ENCODE measurements at places on chromosomes 7 and 10.

- no peak for DNase-seq
These were observed 21.8 kb downstream of the MRPS24 start for GRCh38 chr7:43847496-43847895.

DNA sequence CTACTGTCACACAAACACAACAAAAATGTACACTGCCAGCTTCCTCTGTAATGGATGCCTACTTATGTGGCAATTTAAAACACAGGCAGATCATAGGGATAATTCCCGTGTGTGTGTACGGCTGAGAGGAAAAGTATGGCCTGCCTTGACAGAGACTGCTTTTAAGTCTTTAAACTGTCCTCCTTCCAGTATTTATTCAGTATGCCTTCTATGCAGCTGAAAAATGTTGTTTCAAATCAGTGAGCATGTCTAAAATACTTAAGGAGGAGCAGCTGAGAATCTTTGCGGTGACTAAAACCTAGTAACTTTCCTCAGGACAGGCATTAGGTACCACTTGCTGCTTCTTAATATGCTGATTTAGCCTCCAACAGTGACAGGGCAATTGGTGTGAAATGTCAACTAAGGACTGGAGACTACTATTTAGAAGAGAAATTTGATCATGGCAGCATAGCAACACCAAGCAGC is 126.3 kb downstream of the CACNA2D1 start:
- no peak for DNase-seq

- no peak for DNase-seq
These were observed 2.5 kb upstream of the AVPI1 start for GRCh38 chr10:97689559-97690020.

DNA sequence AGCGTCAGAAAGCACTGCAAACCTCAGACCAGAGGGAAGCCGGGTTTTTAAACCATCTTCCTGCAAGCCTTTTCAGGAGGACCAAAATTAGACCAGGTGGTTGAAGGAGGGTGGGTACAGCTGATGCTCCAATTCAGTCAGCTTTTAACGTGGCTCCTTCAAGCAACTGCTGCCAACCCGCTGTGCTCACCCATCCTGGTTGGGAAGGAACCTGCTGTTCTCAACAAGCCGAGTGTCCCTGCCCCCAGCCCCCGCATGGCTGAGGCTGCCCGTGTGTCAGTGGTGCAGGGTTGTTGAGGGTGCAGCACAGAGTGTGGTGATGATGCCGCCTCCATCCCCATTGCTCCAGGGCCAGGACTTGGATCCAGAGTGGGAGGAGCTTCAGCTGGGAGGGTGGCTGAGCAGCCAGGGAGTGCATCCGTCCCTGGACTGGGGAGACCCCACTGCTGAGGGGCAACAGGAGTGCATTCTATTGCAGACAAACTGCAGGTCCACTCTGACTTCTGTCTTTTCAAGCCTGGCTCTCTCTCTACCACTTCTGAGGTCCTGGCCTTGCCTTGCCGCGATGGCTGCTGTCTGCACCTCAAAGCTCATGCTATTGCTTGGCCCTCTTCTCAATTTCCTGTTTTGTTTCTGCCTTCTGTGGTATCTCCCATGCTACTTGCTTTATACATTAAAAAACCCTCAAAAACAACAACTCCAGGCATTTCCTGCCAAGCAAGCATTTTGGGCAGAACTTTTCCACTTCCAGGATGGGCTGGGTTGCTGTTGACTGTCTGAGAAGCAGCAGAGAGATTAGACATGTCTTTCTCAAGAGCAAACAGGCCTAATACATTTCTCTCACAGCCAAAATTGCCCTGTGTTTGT is 134.7 kb downstream of the DNAJB6 start:
- DNase-seq, result no peak

DNA sequence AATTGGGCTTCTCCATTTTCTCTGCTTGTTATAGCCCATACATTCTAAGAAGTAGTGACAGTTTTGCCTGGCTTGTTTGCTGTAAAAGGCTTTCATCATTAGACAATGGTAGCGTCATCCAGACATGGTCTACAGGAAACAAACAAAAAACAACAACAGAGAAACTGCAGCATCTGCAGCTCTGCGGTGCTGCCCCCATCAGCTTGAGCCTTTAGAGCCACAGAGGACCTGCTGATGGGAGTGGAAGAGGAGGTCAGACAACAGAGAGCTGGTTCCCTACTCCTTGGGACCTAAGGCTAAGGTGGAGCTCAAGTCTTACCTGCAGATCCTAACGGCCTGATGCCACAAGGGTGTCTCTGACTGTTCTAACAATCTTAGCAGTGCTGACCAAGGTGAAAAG is 3.1 kb downstream of the INA start:
- no peak for DNase-seq

DNA sequence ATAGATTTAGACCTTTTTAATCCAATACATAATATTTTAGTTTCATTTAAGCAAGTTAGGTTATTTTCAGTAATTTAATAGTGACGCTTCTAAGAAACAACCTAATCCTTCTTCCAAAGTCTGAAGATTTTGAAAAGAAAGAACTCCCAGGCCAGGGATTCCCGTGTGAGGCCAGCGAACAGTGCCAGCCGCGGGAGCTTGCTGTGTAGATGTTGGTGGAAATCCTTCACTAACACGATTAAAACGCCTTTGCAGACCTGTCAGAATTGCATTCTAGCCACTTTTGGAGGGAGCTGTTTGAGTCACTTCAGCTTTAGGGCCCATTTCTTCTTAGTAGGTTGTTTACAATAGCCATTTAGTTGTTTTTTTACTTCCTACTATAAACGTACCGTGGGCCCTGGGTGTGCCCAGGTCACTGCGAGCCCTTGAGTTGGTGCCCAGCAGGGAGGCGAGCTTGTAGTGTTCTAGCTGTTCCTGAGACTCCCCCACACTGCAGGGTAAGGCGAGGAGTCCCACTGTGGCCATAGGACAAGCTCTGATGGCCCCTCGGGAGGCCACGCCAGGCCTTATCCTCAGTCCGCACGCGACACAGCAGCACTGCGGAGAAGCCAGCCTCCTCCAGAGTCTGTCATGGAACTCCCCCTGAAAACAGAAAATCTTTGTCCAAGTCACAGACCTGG is 32.3 kb downstream of the PPP2R2D start:
- DNase-seq, result no peak

- DNase-seq, result no peak
These were observed 93.8 kb downstream of the ADAM12 start for GRCh38 chr10:126294451-126294850.

- DNase-seq, result peak; percentile 75
These were observed 21.7 kb downstream of the AMZ1 start for GRCh38 chr7:2709553-2710285.

DNA sequence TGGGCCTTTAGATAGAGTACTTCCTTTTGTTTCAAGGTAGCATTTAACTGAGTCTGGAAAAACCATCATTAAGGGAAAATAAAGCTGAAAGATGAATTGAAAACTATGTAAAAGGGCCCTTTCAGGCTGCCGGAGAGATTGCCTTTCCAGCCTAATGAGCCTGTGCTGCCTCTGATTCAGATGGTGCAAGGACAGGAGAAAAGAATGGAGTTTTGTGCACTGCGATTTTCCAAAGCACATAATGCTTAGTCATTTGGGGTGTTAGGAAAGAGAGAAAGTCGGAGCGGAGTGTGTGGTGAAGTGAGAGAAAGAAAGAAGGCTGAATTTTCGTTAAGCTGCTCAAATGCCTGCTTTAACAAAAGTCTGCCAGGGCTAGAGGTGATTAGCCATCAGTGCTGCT is 259.7 kb downstream of the PAXIP1 start:
- DNase-seq, result no peak

DNA sequence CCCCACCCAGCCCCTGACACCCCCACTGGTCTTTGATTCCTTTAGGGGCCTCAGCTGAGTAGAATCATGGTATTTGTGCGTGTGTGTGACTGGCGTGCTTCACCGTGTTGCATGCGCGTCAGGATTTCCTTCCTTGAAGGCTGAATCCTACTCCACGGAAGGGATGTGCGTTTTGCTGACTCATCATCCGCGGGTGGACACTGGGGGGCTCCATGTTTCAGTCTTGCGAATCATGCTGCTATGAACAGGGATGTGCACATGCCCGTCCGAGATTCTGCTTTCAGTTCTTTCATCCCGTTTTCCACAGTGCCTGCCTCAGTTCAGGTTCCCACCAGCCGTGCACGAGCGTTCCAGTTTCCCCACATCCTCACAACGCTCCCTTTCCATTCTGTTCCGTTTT is 20.9 kb upstream of the JAKMIP3 start:
- no peak for DNase-seq

- DNase-seq, result no peak
These were observed 316.0 kb downstream of the GFRA1 start for GRCh38 chr10:115957012-115957399.

- DNase-seq, result no peak
These were observed 24.3 kb downstream of the GRID1 start for GRCh38 chr10:86342111-86342863.

DNA sequence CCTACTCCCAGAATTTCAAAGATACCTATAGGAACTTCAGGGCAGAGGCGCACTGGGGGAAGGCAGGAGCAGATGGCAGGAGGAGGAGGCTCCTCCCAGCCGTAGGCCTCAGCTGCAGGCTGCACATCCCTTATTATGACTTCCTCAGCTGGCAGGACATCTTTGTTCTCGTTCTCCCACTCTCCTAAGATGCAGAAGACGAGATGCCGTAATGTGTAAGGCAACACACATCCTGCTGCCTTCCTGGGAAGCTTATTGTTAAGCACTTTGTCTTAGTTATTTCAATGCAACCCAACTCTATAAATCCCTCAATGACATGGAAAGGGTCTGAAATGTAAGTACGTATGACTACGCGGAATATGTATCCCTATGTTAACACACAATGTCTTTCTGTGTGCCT is 599.8 kb upstream of the MGMT start:
- DNase-seq, result no peak

DNA sequence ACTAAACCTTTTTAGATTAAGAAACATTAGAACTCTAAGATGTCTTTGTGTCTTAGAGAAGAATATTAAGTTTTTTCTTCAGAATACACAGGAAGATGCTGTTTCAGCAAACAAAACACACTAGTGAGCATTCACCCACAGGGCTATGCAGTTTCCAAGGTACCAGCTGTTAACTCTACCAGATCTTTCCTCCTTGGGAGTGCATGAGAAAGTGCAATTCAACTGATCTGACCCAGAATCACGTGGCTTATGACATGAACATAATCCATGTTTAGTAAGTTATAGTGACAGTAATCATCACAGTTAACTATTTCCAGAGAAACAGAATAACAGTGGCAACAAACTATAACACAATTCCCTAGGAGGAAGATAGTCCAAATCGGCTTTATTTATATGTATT is 270.7 kb downstream of the CACNA2D1 start:
- DNase-seq, result no peak

GRCh38 chr10:1311726-1312125 is 255.5 kb downstream of the WDR37 start:
- no peak for DNase-seq

GRCh38 chr10:108708363-108708762 is 1214.9 kb downstream of the XPNPEP1 start:
- no peak for DNase-seq

DNA sequence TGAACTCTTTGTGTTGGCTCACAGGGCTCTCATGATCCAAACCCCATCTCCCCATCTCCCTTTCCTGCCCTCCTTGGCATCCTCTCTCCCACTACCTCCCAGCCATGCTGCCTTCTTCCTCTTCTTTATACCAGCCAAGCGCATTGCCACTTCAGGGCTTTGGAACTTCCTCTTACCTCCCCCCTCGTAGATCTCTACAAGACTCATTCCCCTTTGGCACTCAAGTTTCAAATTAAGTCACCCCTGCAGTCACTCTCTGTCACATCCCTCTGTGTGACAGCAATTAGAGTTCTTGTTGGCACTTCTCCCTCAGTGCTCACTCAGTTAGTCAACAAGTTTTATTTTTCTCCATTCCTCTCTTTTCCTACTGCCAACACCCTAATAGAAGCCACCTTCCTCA is 20.8 kb upstream of the NRP1 start:
- no peak for DNase-seq

DNA sequence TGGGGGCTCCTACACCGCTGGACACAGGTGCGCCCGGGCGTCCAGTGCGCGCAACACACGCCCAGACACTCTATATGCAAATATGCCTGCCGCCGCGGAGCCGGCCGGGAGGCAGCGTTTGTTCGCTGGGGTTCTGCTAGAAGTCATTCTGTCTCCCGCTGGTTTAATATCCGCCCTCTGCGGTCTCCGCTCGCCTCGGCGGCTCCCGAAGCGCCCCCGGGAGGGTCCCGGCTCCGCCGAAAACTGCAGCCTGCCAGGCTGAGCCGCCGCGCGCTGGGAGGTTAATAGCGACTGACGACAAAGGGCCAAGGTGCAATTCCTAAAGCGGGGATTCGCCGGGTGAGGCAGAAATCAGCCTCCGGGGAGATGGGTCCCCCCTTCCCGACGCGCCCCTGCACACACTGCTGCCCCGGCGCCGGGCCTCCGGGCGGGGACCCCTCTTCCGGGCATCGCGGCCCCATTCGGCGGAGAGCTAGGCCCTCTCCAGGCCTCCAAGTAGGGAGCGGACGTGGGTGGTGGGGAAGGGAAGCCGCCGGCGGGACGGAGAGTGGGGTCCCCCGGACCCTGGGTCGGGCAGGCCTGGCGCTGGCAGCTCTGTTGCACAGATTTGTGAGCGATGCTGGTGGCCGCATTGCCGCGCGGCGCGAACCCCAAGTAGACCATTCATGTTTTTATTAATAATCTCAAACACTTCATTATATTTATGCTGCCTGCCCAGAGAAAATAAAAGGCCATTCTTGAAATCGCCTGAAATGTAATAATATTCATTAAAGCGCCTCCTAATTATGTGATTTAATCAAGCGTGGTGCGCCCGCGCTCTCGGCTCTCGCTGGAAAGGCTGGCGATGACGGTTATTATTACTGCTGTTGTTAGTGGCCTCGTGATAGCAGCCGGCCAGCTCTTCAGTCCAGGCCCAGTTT is 9.1 kb downstream of the EN2 start:
- DNase-seq, result no peak

GRCh38 chr10:73983096-73984047 is 14.5 kb upstream of the VCL start:
- no peak for DNase-seq

DNA sequence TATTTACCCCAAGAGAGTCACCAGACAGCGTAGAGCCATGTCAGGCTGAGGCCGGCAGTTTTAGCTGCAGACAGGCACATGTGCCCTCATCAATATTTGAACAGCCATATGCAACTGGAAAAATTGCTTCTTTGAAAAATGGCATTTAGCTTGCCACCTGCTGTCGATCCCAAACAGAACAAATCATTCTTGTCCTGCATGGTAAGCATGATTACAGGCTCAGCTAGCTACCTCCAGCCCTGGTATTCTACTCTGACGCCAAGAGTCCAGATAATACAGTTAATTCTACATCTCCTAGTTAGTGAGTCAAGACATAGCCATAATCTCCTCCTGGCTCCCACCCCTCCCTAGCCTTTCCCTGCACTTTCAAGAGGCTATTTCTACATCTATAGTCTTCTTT is 7.7 kb downstream of the CREB3L2 start:
- DNase-seq, result no peak

GRCh38 chr10:129883626-129884397 is 80.3 kb downstream of the EBF3 start:
- DNase-seq, result no peak
